ENCODE measurements at places on chromosomes 12 and 14. TPM values are rescaled to one million over a fixed set of nuclear protein-coding genes. Genes with fewer than 3 reads are reported as not detected.

GRCh38 chr14:64117671-64118402, 176.3 kb downstream of the ESR2 start:
- H3K27me3 ChIP-seq: no peaks in the 10 kb centered on the region
- no peak for DNase-seq
- no peak overlapping the region for H3K4me3 ChIP-seq
- peaks cover 6% of the 10 kb centered on the region for H3K36me3 ChIP-seq

The C14orf180 gene
- not detected for total RNA-seq

DNA sequence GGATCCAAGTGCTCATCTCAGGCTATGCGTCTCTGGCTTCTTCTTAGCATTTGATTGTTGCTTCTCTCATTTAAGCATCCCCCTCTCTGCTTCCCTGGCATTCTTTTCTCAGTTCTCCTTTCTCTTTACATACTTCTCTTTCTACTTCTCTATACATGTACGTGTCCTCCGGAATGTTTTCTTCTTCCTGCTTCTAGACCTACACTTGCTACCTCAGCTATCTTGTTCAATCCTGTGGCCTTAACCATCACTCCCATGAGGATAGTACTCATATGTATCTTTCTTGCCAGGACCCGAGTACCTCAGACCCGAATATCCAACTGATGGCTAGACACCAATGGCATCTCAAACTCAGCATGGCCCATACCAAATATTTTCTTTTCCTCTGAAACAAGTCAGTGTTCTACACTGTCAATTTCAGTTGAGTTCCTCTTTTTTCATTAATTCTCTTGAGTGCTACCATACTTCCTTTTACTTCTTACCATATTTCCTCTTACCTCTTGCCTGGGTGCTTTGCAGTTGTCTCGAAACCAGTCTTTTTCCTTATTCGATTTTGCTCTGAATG, 115.1 kb upstream of the SLC38A2 start:
- H3K4me3 ChIP-seq: no peak overlapping the region
- H3K27ac ChIP-seq: no peak overlapping the region
- DNase-seq: no peak
- H3K27me3 ChIP-seq: no peaks in the 10 kb centered on the region
- H3K4me1 ChIP-seq: no peaks in the 10 kb centered on the region

- no peak for DNase-seq
- no peak overlapping the region for H3K4me3 ChIP-seq
- H3K27me3 ChIP-seq: no peaks in the 10 kb centered on the region
- H3K4me1 ChIP-seq: peaks cover 29% of the 10 kb centered on the region
Measured at GRCh38 chr14:52153939-52154338, 85.1 kb upstream of the NID2 start.

DNA sequence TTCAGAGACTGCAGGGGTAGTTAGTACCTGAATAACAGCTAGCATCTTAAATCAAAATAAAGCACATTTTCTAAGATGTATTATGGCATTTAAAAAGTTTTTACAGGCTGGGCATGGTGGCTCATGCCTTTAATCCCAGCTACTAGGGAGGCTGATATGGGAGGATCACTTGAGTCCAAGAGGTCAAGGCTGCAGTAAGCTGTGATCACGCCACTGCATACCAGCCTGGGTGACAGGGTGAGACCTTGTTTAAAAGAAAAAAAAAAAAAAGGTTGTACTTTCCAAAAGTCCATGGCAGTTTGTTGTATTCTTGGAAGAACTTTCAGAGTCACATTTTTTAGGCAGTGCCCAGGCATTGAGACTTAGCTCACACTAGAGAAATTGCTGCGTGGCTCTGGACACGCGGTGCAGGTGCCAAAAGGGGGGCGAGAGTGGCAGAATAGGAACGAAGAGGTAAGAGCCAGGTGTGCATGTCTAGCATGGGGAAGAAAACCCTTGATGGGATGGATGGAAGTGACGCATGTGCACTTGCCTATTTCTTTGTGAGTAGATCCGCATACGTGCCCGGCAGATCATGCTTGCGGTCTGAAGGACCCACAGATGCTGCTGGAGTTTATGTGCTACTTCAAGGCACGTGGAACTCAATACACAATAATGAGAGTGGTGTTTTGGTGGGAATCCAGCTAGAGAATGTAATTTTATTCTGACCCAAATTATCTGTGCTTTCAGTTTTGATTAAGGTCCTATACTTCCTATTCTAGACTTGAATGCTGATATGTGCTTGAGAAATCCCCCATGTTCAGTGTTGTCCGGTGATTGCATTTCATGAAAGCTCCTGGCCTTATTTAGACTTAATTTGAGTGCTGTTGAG, 11.9 kb downstream of the ANKRD13A start:
- H3K36me3 ChIP-seq: peaks cover 47% of the 10 kb centered on the region
- H3K27ac ChIP-seq: peak overlapping the region; percentile 69
- peaks cover 68% of the 10 kb centered on the region for H3K4me1 ChIP-seq
- DNase-seq: no peak
- H3K4me3 ChIP-seq: no peak overlapping the region

- H3K27me3 ChIP-seq: no peaks in the 10 kb centered on the region
- DNase-seq: no peak
- no peak overlapping the region for H3K27ac ChIP-seq
- no peaks in the 10 kb centered on the region for H3K4me1 ChIP-seq
- no peaks in the 10 kb centered on the region for H3K36me3 ChIP-seq
Measured at GRCh38 chr14:19947413-19948090, 16.8 kb downstream of the OR4K1 start.

The CCDC184 gene
- total RNA-seq: 0.33 TPM

- no peak overlapping the region for H3K4me3 ChIP-seq
- H3K36me3 ChIP-seq: no peaks in the 10 kb centered on the region
- no peak for DNase-seq
Measured at GRCh38 chr12:16324772-16325171, 22.7 kb upstream of the MGST1 start.

- peaks cover 8% of the 10 kb centered on the region for H3K4me1 ChIP-seq
- H3K36me3 ChIP-seq: no peaks in the 10 kb centered on the region
- no peak overlapping the region for H3K4me3 ChIP-seq
- peak overlapping the region; percentile 47 for H3K27ac ChIP-seq
- no peak for DNase-seq
- H3K27me3 ChIP-seq: no peaks in the 10 kb centered on the region
Measured at GRCh38 chr12:12673296-12673695, 22.7 kb downstream of the GPR19 start.

DNA sequence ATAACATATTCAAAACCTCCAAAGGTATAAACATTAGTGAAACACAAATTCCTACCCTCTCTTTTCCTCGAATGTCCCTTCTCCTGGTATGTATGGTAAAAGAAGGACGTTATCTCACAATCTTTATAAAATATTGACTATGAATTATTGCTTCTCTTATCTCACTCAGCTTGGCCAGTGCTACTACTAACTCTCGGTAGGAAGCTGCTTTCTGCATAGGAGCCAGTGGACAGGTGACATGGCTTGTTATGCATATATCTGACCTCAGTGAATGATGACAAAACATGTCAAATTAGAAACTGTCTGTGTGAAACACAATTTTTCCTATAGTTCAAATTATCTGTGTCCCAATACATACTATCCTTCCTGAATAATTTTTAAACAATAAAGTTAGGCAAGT, 48.5 kb upstream of the FLRT2 start:
- no peak for DNase-seq
- H3K27ac ChIP-seq: no peak overlapping the region
- no peaks in the 10 kb centered on the region for H3K4me1 ChIP-seq
- H3K4me3 ChIP-seq: no peak overlapping the region
- H3K36me3 ChIP-seq: no peaks in the 10 kb centered on the region

- H3K36me3 ChIP-seq: no peaks in the 10 kb centered on the region
- no peaks in the 10 kb centered on the region for H3K4me1 ChIP-seq
- H3K4me3 ChIP-seq: no peak overlapping the region
- H3K27me3 ChIP-seq: no peaks in the 10 kb centered on the region
Measured at GRCh38 chr14:28020112-28020511, 746.5 kb upstream of the FOXG1 start.

The NINJ2 gene
- total RNA-seq: 1.9 TPM

DNA sequence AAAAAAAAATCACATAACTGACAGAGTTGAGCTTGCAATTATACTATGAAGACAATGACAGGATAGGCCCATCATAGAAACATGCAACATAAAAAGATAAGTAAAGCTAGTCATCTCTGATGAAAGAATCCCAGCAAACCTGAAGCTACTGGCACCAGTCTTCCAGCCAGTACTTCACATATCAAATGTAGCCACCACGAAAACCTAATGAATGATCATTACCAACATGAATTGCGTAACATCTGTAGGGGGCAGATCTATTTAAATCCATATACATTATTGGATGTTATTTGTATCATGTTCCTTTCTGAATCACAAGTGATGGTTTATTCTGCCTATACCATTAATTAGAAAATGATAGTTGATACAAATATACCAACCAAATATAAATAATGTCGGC, 73.9 kb downstream of the BCAT1 start:
- peaks cover 3% of the 10 kb centered on the region for H3K27me3 ChIP-seq
- no peak for DNase-seq
- H3K27ac ChIP-seq: no peak overlapping the region
- H3K4me1 ChIP-seq: no peaks in the 10 kb centered on the region

The MPHOSPH9 gene
- total RNA-seq: 81.8 TPM

DNA sequence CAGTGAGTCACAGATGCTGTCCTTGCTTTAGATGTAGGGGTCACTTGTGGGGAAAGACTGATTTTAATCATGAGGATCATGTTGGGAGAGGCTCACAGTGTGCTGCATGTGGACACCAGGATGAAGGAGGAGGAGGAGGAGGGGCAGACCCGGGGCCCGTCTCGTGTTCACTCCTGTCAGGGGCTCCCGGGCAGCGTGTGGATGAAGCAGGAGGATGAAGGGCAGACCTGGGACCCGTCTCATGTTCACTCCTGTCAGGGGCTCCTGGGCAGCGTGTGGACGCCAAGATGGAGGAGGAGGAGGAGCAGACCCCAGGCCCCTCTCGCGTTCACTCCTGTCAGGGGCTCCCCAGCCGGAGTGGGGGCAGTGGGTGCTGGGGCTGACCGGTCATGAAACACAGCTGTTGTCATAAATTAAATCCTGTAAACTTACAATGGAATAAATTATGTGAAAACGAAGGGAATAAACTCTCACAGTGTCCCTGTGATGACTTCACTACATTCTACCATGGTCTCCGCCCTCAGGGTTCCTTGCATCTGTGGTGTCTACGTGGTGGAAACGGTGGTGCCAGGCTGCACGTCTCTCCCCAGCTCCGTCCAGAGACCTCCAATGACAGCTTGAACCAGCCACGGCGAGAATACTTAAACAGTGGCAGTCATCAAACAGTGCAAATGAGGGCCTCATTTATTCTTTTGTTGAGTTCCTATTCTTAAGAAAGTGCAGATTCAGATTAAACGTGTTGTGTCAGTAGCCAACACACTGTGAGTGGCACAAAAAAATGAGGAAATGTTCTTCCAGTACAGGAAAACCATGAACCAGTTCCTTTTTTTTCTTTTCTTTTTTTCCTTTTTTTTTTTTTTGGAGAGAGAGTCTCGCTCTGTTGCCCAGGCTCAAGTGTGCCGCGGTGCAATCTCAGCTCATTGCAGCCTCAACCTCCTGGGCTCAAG, 37.7 kb upstream of the SFSWAP start:
- no peak for DNase-seq
- H3K36me3 ChIP-seq: no peaks in the 10 kb centered on the region
- no peaks in the 10 kb centered on the region for H3K4me1 ChIP-seq
- no peak overlapping the region for H3K27ac ChIP-seq

The FLVCR2 gene
- total RNA-seq: 0.64 TPM

GRCh38 chr12:4307593-4308333, 13.2 kb upstream of the TIGAR start:
- no peak overlapping the region for H3K4me3 ChIP-seq
- peaks cover 34% of the 10 kb centered on the region for H3K36me3 ChIP-seq
- no peaks in the 10 kb centered on the region for H3K27me3 ChIP-seq

DNA sequence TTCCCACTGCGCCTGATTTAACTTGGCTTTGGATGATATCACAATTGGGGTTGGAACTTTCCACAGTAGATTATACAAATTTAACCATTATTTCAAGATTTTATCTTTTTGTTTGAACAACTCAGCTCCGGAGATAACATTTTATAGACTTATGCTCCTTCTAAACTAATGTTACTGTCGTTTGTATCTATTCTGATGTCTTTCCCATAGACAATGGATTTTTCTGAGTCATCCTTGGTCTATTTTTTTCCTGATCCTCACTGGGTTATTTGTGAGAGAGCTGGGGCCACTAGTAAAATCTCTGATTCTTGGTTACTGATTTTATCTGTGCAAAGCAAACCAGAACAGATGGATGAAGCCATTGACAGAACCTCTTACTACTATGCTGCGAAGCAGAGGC, 175.1 kb downstream of the SLC38A4 start:
- H3K27ac ChIP-seq: no peak overlapping the region
- H3K27me3 ChIP-seq: no peaks in the 10 kb centered on the region
- DNase-seq: no peak
- H3K4me3 ChIP-seq: no peak overlapping the region

DNA sequence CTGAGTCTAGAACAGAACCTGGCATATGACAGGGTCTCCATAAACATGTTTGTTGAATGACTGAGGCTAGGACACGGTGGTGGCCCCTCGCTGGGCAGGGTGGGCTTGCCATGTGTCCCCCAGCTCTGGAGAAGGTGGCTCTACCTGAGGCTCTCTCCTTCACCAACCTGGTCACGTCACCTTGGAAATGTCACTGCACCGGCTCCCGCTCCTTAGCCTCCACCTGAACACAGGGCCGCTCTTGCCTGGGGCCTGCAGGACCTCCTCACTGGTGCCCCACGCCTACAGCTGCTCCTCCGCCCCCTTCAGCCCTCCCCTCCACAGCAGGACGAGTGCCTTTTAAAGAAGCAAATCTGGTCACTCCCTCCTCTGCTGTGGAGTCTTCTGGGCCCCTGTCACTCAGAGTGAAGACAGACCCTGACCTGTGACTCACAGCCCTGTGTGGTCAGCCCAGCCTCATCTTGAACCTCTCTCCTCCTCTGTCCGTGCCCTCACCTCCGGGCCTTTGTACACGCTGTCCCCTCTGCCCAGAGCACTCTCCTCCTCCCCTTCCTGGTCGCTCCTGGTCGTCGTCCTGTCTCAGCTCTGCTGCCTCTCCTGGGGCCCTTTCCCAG, 81.0 kb downstream of the ADGRD1 start:
- H3K27me3 ChIP-seq: no peaks in the 10 kb centered on the region
- H3K27ac ChIP-seq: no peak overlapping the region
- DNase-seq: no peak
- H3K4me1 ChIP-seq: no peaks in the 10 kb centered on the region
- no peak overlapping the region for H3K4me3 ChIP-seq
- H3K36me3 ChIP-seq: no peaks in the 10 kb centered on the region

GRCh38 chr12:51020448-51021182, 5.6 kb downstream of the SLC11A2 start:
- no peak overlapping the region for H3K4me3 ChIP-seq
- no peaks in the 10 kb centered on the region for H3K27me3 ChIP-seq
- H3K36me3 ChIP-seq: peaks cover 17% of the 10 kb centered on the region
- no peak for DNase-seq
- H3K4me1 ChIP-seq: peaks cover 52% of the 10 kb centered on the region

DNA sequence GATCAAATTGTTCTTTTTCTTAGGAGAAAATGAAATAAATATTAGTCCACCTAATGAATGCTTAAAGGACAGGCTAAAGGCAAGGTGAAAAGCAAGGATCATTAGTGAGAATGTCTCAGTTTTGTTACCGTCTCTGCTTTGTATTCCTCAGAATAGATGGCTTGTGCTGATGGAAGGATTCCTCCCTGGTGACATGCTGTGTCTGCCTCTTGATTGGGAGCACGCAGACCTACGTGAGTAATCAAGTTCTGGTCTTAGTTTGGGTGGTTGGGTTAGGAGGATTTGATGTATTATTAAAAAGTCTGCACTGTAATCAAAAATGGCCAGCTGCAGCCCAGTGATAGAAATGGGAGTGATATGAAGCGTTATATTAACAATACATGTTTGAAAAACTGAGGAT, 78.8 kb upstream of the RTL1 start:
- peaks cover 35% of the 10 kb centered on the region for H3K27me3 ChIP-seq
- H3K27ac ChIP-seq: no peak overlapping the region
- no peak overlapping the region for H3K4me3 ChIP-seq
- no peak for DNase-seq
- H3K4me1 ChIP-seq: no peaks in the 10 kb centered on the region
- H3K36me3 ChIP-seq: no peaks in the 10 kb centered on the region

The PLEKHD1 gene
- total RNA-seq: not detected
